SK-N-SH (cell line): ENCODE measurements at places on chromosomes 6 and 20.

DNA sequence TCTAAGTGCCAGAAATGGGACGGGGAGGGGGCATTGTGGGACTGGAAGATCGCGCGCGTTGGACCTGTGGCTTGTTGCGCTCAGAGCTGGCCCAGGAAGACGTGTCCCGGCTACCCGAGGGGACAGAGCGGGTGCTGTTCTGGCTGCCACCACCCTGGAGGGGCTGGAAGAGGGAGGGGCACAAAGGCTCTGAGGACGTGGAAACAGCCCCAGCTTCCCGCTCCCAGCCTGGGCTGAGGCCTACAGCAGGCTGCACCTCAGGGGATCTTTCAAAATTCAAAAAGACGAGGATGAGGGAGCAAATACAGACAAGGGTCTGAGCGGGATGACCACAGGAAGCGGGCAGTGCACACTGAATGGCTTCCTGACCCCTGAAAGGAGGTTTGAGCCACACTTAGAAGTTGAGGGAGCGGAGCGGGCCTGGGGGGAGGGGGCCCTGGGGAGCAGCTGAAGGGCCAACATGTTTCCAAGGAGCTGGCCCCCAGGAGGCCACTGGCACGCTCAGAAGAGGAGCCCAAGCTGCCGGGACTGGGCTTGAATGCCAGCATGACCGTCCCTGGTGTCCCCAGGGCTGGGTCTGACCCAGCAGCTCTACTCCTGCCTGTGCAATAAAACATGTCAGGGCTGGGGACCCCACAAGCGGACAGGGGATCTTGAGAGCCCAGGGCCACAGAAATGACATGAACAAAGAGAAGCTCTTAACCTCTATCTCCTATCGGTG is 1.3 kb downstream of the OXT start:
- DNase-seq: no peak

DNA sequence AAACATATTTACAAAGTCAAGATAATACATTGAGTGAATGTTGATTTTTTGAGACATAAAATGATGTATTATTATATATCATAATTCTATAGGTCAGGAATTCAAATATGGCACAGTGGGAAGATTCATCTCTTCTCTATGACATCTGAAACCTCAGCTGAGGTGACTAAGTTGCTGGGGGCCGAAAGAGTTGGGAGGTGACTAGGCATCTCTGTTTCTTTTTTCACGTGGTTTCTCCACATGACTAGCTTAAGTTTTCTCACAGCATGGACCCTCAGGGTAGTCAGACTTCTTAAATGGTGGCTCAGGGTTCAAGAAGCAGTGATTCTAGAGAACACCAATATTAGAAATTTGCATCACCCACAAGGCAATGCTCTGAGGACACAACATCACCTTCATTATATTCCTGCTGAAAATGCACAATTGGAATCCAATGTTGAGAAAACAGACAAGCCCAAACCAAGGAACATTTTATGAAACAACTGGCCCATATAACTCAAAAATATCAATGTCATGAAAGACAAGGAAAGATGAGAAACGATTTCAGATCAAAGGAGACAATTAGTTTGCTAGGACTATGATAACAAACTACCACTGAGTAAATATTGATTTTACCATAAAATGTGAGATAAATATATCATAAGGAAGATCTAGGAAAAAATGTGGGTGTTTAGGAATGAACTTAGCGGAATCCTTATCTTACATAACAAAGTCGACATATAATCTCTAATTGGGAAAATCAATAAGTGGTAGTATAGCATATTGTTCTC is 273.3 kb upstream of the IRAK1BP1 start:
- DNase-seq: no peak

DNA sequence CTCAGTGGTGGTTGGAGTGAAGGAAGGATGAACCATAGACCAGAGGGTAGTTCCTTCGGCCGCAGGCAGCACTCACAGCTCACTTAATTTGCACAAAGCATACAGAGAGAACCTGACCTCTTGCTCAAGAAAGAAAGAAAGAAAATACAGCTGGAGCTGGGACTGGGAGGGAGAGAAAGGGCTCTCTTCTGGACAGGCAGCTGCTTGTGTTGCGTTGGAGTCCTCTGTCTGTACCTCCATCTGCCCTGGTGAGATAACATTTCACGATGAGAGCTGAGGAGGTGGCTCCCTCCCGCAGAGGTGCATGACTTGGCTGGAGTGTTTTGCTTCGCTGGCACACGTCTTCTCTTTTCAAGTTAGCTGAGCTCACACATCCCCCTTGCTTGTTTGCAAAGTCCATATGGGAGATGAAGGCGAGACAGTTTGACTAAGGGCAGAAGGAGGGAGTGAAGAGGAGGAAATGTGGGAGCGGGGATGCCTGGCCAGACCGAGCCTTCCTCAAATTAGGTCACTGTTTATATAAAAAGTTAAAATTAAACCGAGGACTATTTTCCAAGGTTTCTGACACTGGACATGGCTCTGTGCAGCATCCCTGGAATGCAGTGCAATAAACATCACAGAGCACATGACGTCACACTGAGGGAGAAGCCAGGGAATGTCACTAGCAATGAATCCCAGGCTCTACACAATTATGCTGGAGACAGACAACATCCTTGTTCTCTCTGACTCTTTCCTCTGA is 359.4 kb downstream of the CD83 start:
- DNase-seq: no peak

DNA sequence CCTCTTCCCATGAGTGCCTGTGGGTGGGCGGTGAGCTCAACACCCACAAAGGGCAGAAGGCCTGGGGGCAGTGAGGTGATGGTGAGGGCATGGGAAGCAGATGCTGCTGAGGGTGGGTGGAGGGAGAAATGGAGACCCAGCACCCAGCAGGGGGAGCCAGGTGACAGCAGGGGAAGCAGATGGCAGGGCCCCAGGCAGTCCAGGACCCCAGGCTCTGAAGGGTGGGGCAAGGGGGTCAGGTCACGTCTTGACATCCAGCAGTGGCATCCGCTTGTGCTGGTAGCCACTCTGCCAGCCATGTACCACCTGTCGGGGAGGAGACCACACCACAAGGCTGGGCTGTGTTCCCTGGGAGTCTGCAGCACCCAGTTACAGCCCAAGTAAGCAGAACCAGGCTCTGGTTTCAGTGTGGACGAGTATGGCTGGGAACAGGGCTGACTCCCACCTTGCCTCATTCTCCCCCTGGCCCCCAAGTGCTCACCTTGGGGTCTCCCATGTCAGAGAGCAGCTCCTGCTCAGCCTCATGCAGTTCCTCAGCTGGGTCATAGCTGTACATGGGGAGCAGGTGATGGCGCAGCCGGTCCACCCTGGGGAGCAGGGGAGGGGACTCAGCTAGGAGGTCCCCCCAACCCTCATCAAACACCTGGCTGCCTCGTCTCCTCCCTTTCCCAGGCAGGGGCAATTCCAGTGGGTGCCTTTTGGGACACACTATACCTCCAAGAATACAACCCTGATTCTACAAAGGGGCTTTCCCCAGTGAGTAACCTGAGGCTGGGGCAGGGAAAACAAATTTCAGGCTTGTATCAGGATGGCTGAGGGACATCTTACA is 2.0 kb downstream of the SMIM29 start:
- peak; percentile 83 for DNase-seq

- DNase-seq: no peak
Observed at GRCh38 chr6:14729129-14729871, 516.6 kb upstream of the JARID2 start.

DNA sequence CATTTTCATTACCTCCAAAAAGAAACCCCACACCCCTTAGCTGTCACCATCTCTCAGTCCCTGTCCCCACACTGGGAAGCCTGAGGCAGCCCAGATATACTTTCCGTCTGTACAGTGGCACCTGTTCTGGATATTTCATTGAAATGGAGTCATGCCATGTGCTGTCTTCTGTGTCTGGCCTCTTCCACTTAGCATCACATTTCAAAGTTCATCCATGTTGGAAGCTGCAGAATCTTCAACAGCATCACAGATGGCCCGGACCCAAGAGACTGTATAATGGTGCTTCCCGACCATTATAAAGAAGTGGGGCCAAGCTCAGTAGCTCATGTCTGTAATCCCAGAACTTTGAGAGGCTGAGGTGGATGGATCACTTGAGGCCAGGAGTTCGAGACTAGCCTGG is 58.4 kb downstream of the DLGAP4 start:
- no peak for DNase-seq

GRCh38 chr6:137863091-137863797 is 3.8 kb upstream of the TNFAIP3 start:
- DNase-seq: no peak

DNA sequence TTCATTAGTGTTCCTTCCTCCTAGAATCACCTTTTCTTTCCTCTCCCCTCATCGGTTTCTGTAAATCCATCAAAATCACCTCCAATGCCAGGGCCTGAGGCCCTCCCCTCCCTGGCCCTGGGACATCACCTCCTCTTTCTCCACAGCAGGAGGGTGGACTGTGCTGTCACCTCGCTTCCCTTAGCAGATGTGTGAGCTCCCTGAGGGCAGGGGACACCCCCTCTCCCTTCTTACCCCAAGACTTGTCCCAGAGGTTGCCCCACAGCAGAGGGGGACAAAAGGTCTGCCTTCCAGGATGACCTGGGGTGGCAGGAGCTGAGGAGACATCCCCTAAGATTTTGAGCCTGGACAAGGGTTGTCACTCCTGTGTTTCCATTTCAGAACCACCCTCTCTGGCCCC is 5.9 kb downstream of the ULBP1 start:
- no peak for DNase-seq

DNA sequence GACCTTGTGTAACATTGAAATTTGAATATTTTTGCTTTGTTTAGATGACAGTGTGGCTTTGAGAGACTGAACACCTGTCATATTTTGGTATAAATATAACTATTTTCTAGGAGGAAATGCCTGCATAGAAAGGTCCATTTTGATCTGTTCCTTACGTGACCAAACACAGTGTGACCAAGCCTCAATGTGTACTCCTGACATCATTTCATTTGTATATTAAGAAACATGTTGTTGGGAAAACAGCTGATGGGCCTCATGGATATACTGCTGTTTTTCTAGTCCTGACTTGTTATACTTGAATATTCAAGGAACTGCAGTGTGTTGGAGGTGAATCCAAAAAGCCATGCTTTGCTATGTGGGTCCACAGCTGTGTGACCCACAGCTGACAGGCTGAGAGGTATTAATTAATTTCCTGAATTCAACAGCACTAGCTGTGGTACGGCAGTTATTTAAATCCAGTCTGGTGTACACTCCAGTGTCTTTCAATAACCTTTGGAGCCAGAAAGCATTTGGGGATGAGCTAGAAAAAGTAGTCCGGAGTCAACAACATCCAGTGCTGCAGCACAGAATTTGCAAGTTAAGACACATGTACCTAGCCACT is 18.9 kb downstream of the NCOA7 start:
- DNase-seq: no peak

- DNase-seq: no peak
Observed at GRCh38 chr20:45882469-45883099, 1.6 kb downstream of the ZSWIM1 start.

- DNase-seq: no peak
Observed at GRCh38 chr6:7546896-7547295, 5.4 kb downstream of the DSP start.

DNA sequence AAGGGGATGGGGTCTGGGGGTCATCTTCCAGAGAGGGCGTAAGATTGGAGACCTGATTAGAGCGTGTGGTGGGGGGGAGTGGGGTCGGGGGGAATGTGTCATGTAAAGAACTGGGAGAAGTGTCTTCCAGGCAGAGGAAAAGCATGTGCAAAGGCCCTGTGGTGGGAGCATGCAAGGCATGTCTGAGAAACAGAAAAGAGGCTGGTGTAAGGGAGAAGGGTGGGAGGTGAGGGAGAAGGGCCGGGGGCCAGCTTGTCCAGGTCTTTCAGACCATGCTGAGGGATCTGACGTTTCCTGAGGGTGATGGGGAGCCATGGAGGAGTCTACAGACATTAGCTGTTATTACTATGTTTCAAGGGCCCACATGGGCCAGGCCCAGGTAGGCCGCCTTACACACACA is 30.4 kb upstream of the FKBP1A start:
- DNase-seq: no peak

- no peak for DNase-seq
Observed at GRCh38 chr6:151620179-151620578, 126.4 kb downstream of the CCDC170 start.

GRCh38 chr20:33826270-33826897 is 15.2 kb downstream of the CHMP4B start:
- DNase-seq: no peak

- DNase-seq: no peak
Observed at GRCh38 chr20:18032977-18033892, 24.5 kb downstream of the OVOL2 start.

DNA sequence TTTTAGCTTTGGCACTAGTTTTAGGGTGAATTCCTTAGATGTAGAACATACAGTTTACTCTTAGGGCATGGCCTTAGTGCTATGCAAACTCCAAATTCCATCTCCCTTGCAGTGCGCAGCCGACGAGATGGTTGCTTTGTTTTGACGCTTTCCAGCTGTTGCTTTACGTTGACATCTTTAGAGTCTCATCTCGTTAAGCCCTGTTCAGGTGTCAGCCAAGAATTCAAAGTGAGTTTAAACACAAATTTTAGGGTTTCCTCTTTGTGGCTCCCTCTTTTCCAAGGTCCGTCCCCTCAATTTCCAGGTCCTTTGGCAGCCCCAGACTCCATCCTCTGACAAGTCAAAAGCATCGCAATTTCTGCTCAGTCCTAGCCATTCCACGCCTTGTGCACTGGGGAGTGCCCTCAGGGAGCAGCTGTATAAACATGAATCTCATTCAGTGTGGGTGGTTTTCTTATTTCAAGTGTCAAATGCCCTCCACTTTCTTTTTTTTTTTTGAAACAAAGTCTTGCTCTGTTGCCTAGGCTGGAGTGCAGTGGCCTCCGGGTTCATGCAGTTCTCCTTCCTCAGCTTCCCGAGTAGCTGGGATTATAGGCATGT is 14.1 kb upstream of the MAK start:
- no peak for DNase-seq

DNA sequence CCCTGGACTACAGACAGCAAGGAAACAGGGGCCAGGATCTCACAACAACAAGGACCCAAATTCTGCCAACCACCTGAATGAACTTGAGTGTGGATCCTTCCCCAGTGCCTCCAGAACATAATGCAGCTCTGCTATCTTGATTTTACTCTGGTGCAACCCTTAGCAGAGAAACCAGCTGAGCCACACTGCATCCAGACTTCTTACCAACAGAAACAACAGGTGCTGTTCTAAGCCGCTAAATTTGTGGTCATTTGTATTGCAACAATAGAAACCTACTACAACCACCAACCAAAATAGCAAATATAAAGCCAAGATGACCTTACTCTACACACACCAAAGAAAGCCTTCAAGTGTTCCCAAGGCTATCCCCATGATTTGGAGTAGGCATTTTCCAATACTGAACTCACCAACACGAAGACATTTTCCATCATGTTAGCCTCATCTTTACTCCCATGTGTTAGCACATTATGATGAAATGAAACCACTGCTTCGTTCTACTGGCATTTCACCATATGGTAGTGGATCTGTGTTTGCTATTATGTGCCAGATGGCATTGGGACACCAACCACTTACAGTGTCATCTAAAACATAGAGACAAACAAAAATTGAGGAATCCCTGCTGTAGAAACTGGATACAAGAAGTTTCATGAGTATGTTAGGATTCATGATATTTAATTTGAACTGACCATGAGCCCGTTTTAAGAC is 249.8 kb upstream of the ID4 start:
- no peak for DNase-seq

GRCh38 chr20:17687800-17688199 is 5.8 kb upstream of the RRBP1 start:
- DNase-seq: no peak
